ENCODE measurements at places on chromosomes 2 and 18.

GRCh38 chr2:25977768-25978167, 4.5 kb downstream of the KIF3C start:
- H3K4me3 ChIP-seq: no peak overlapping the region
- no peak overlapping the region for H3K27ac ChIP-seq
- H3K4me1 ChIP-seq: peaks cover 12% of the 10 kb centered on the region
- DNase-seq: no peak
- H3K36me3 ChIP-seq: no peaks in the 10 kb centered on the region

- H3K4me3 ChIP-seq: no peak overlapping the region
- no peaks in the 10 kb centered on the region for H3K36me3 ChIP-seq
- no peaks in the 10 kb centered on the region for H3K27me3 ChIP-seq
- DNase-seq: no peak
- H3K4me1 ChIP-seq: peaks cover 17% of the 10 kb centered on the region
Measured at GRCh38 chr2:120255986-120256650, 3.5 kb downstream of the RALB start.

- no peaks in the 10 kb centered on the region for H3K4me1 ChIP-seq
- H3K4me3 ChIP-seq: no peak overlapping the region
- no peak for DNase-seq
- H3K36me3 ChIP-seq: no peaks in the 10 kb centered on the region
- H3K27ac ChIP-seq: no peak overlapping the region
- no peaks in the 10 kb centered on the region for H3K27me3 ChIP-seq
Measured at GRCh38 chr2:4130651-4131050, 427.3 kb downstream of the DCDC2C start.

- no peaks in the 10 kb centered on the region for H3K27me3 ChIP-seq
- peaks cover 25% of the 10 kb centered on the region for H3K36me3 ChIP-seq
- peak overlapping the region; percentile 70 for H3K27ac ChIP-seq
- H3K4me3 ChIP-seq: peak overlapping the region; percentile 84
Measured at GRCh38 chr2:181461056-181461997, 4.1 kb downstream of the ITGA4 start.

DNA sequence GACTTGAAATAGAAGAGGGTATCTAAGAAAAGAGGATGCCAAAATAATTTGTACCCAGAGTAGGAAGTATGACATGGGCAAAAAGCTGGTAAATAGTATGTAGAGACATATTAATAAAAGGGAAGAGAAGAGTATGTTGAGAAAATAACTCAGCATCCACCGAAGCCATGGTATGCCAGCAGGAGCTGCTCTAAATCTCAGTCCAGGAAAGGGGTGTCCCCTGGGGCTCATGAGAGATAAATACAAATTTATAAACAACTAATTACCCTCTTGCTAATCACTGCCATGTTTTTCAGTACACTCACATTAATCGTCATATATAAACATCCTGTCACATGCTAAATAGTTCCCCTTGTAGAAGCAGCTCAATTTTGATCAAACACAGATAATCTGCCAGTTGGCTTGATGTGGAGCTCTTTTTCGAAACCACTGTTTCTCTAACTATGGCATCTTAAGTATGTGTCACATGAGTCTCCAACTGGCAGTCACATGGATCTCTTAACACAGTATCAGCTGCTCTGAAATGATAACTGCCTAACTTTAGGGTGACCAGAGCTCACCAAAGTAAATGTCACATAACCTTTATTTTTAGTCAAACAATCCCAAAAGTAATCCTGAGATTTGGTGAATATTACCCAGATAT, 31.9 kb downstream of the EXOC6B start:
- H3K27me3 ChIP-seq: no peaks in the 10 kb centered on the region
- H3K27ac ChIP-seq: no peak overlapping the region
- DNase-seq: no peak
- no peak overlapping the region for H3K4me3 ChIP-seq
- no peaks in the 10 kb centered on the region for H3K36me3 ChIP-seq

GRCh38 chr18:24398540-24398939, 916 bp upstream of the OSBPL1A start:
- H3K4me1 ChIP-seq: peaks cover 4% of the 10 kb centered on the region
- DNase-seq: no peak
- H3K36me3 ChIP-seq: no peaks in the 10 kb centered on the region
- no peak overlapping the region for H3K27ac ChIP-seq

GRCh38 chr2:168210895-168211570, 36.4 kb downstream of the STK39 start:
- no peaks in the 10 kb centered on the region for H3K36me3 ChIP-seq
- H3K27me3 ChIP-seq: no peaks in the 10 kb centered on the region
- no peak overlapping the region for H3K27ac ChIP-seq
- DNase-seq: peak; percentile 23

DNA sequence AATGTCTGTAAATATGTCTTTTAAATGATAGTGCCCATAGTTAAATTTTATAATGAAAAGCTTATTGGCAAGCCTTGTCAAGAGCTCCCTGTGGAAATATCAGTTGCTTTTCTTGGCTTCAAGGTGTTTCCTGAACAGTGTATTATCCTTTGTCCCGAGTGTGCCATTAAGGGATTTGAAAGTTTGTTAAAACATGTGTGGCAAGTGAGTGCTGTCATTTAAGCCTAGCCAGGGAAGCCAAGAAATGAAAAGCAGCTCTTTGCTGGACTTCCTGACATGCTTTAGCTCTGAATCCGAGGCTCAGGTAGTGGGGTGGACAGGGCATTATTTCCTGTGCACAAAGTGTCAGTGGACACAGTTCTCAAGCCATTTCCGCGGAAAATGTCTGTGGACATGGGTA, 111.5 kb downstream of the DIS3L2 start:
- no peak overlapping the region for H3K27ac ChIP-seq
- DNase-seq: no peak
- H3K36me3 ChIP-seq: no peaks in the 10 kb centered on the region
- no peaks in the 10 kb centered on the region for H3K4me1 ChIP-seq
- H3K27me3 ChIP-seq: no peaks in the 10 kb centered on the region
- no peak overlapping the region for H3K4me3 ChIP-seq

GRCh38 chr2:36087344-36087743, 268.2 kb upstream of the CRIM1 start:
- no peak overlapping the region for H3K4me3 ChIP-seq
- H3K4me1 ChIP-seq: no peaks in the 10 kb centered on the region
- DNase-seq: no peak
- H3K27ac ChIP-seq: no peak overlapping the region
- H3K36me3 ChIP-seq: no peaks in the 10 kb centered on the region

- peaks cover 5% of the 10 kb centered on the region for H3K4me1 ChIP-seq
- no peaks in the 10 kb centered on the region for H3K36me3 ChIP-seq
- no peak within 1 kb of the TSS for H3K27ac ChIP-seq
Measured at GRCh38 chr2:26401739-26402541, at the start of gene DRC1. Gene DRC1 (plus strand): TSS chr2:26401920. CDS start chr2:26401990, 70 bp downstream.
